ENCODE measurements at places on chromosomes 2 and 18.

- DNase-seq, result peak; percentile 22
These were observed 821 bp upstream of the EPHA4 start for GRCh38 chr2:221572821-221573429.

GRCh38 chr2:36438449-36438977 is 82.9 kb downstream of the CRIM1 start:
- no peak for DNase-seq

DNA sequence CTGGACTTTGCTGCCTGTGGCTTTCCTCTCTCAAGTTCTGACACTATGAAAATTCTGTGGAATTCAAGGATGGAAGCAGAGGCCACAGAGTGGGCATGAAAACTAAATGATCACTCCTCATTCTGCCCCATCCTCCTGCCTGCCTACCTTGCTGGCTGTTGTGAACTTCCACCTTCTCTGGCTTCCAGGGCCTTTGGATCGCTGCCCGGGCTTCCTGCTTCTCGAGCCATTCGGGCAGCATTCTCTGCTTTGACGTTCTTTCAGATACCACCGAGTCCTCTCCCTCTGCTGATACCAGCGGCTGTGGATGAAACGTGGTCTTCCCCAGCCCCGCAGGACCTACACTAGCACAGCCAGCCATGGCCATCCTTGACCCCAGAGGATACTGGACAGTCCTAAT is 327.7 kb upstream of the SLC14A2 start:
- DNase-seq, result no peak

GRCh38 chr2:12001621-12002020 is 255.2 kb downstream of the LPIN1 start:
- no peak for DNase-seq
